ENCODE measurements at places on chromosomes 5 and 9.

DNA sequence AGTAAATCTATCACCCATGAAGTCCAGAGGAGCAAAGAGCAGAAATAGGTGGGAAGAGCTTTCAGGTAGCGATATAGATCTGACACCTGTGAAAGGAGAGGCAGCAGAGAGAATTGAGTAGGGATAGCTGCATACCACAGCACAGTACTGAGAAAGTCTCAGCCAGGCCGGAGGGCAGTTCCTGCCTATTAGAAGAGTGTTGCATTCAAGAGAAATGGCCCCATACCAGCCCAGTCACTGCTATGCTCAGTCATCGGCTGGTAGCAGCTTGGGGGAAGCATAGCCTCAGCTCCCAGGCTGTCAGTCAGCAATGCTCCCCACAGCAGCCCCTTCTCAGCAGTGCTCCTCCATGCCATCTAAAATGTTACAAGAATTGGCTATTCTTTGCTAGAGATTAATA lies 285.1 kb upstream of the CDH6 start:
- DNase-seq, result no peak

DNA sequence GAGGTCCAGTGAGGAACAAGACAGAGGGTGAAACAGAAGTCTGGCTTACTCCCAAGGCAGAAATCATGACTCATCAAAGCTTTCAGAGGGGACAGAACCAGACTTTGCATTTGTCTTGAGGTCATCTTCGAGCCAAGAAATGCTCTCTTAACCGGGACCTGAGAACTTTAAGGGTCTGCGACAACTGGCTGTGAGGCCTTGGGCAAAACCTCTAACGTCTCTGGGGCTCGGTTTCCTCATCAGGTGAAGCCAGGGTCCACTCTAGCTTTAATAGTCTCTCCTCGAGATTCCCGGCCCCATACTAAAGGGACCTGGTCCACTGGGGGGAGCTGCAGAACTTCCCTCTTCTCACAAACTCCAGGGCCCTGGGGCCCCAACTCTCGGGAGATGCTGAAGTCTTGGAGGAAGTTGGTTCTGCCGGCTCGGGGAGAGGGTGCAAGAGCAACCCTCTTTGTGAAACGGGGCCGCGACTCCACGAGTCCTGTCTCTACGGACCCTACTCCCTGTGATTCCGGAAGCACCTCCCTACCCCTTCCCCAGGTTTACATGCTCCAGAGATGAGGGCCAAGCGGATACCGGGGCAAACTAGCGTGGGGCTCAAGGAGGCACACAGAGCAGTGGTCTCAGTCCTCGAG lies 2.6 kb downstream of the GLIS3 start:
- peak; percentile 75 for DNase-seq

DNA sequence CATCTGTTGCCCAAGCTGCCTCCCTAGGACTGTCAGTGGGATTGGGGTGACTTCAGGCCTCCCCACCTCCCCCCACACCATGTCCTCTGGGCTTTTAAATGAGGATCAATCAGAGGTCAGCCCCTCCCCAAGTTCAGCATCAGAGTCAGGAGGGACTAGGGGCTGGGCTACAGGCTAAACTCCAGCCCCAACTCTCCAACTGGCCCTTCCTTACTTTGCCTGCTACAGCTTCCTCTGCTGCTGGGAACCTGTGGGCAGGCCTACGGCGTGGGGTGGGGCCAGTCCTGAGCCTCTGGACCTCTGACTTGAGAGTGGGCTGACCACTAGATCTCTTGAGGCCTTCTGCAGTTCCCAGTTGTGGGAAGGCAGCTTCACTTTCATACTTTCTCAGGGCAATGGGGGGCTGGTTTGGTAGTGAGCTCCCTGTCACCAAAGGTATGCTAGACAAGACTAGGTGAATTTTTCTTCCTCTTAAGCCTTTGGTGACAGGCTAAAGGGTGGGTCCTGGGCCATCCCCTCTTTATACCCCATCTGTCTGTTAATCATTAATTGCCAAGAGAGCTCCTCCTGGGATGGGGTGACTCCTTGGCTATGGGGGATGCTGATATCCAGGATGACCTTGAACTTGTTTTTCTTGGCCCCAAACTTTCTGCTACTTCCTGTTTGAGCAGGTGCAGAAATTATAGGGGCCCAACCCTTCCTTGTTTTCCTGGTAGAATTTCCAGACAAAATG lies 10.8 kb upstream of the DAB2IP start:
- no peak for DNase-seq

DNA sequence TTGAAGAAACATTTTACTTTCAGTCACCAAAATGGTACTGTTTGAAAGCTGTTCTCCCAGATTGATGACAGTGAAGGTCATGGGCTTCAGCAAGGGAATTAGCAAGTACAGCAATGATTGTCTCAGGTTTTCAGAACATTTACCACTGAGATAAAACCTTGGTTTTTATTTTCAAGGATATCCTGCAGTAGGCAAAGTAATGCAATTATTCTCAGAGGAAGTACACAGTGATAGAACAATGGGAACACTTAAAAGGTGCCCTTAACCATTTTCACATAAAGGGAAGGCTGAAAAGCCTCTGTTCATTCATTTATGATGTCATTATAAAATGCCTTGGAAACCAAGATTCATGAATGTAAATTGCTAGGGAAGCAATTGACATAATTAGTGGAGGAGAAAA lies 471.8 kb upstream of the ACO1 start:
- no peak for DNase-seq

DNA sequence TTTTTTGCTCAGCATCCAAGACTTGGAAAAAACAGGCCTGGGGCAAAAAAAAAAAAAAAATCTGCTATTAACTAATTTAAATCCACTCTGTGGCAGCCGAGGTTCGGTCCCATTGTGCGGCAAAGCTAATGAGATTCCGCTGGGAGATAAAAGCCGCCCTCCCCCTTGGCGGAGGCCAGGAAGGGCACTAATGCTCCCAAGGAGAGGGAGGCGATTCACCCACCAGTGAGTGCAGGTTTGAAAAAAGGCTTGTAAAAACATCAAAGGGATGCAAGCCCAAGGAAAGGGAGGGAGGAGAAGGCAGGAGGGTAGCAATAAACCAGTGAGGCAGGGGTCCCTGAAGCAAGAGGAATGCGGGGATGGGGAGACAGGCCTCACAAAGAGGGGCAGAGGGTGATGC lies 129.5 kb upstream of the RAPGEF1 start:
- no peak for DNase-seq

DNA sequence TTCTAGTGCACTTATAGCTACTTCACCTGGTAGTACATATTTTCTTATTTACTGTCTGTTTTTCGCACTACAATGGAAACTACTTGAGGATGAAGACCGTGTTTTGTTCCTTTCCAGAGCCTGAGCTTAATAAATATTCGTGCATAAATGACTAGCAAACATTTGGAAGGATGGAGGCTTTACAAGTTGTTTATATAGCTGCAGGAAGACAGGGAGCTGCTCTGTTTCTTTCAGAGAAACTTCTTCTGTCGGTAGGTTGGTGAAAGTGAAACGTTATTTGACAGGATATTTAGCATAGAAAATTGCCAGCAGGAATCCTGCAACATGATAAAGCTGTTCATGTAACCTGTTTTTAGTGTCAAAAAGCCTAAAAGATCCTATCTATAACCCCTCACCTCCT lies 210.6 kb downstream of the PCSK5 start:
- no peak for DNase-seq

DNA sequence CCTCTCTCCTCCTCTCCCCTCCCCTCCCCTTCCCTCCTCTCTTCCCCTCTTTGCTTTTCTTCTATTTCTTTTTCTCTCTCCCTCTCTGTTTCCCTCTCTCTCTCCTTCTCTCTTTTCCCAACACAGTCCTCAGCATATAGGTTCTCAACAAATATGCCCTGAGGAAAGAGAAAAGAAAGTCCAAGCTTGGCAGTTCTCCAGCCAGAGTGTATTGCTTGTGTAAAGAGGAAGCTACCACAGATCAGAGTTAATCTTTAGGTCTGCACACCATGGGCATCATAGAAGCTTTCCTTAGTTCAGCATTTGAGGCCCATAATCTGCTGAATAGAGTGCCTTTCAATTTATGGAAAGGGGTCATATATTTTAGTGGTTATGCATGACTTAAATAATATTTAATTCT lies 382.8 kb upstream of the WWC1 start:
- DNase-seq, result no peak

- no peak for DNase-seq
These were observed 12.3 kb downstream of the IFNA21 start for GRCh38 chr9:21154018-21154608.

- no peak for DNase-seq
These were observed 92.8 kb upstream of the ACOT12 start for GRCh38 chr5:81486711-81487110.

DNA sequence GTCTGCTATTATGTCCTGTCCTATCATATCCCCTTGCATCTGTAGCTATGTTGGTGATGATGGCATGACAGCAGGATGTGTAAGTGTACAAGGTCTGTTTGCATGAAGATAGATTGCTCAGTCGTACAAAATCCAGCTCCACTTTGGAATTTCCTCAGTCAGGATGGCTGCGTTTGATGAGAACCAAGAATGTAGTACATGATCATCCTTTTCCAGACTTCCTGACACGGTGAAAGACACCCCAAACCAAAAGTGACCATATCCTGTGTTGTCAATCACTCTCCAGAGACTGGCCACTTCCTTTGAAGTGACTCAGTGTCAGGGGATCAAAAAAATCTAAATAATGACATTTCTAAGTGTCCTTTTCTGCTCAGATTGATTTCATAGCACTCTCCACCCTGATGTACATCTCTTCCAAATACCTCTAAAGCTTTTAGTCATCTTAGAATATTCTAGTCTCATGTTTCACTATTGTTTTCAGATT lies 213.4 kb downstream of the PLK2 start:
- no peak for DNase-seq

- no peak for DNase-seq
These were observed 24.7 kb downstream of the UNC13B start for GRCh38 chr9:35186524-35186923.

GRCh38 chr5:100186181-100186580 lies 349.0 kb upstream of the FAM174A start:
- no peak for DNase-seq

- DNase-seq, result no peak
These were observed 131.0 kb upstream of the VCAN start for GRCh38 chr5:83340511-83340918.

DNA sequence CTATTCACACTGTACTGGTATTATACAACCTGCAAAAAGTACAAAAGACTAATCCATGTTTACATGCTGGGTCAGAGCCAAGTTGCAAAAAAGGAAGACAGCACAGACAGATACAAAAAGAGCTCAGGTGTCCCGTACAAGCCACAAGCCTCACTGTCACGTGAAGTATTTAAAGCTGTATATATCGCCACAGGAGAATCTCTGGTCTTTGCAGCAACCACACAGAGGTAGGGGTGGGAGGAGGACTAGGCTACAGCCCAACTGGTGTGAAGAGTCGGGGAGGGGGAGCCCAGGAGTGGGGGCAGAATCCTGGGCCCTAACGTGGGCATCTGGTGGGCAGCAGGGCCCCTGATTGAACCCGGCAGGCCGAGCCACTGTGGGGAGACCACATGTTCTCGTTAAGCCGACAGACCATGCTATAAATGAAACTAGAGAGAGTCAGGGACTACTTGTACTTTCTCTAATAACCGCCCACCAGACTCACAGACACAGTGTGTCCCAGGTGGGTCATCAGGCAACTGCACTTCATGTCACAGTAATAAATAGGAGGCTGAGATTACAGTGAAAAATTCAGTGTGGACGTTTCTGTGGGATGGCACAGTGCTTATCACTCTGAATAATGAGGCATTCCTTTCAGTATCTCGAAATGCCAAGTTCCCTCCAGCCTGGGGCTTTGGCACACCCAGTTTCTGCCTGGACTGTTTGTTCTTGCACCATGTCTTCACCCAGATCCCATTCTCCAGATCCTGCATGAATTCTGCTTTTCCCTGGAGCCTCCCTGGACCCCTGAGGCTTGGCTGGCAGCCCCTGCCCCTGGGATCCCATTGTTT lies 79.3 kb upstream of the SH3PXD2B start:
- no peak for DNase-seq
